ENCODE measurements at places on chromosomes 7 and 10.

DNA sequence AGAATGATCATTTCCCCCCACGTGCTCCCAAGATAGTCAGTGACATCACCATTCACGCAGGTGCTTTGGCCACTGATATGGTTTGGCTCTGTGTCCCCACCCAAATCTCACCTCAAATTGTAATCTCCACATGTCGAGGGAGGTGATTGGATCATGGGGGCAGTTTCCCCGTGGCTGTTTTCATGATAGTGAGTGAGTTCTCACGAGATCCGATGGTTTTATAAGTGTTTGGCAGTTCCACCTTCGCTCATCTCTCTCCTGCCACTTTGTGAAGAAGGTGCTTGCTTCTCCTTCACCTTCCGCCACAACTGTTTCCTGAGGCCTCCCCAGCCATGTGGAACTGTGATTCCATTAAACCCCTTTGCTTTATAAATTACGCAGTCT is 205.4 kb upstream of the SH2B2 start:
- DNase-seq, result no peak

GRCh38 chr7:94401428-94401814 is 6.7 kb downstream of the COL1A2 start:
- no peak for DNase-seq

- DNase-seq, result no peak
Measured at GRCh38 chr7:97149843-97150242, 32.3 kb downstream of the SDHAF3 start.

- DNase-seq, result peak; percentile 17
Measured at GRCh38 chr7:127828843-127829500, 177.0 kb downstream of the SND1 start.

GRCh38 chr10:66723608-66724400 is 202.0 kb upstream of the LRRTM3 start:
- DNase-seq, result no peak

DNA sequence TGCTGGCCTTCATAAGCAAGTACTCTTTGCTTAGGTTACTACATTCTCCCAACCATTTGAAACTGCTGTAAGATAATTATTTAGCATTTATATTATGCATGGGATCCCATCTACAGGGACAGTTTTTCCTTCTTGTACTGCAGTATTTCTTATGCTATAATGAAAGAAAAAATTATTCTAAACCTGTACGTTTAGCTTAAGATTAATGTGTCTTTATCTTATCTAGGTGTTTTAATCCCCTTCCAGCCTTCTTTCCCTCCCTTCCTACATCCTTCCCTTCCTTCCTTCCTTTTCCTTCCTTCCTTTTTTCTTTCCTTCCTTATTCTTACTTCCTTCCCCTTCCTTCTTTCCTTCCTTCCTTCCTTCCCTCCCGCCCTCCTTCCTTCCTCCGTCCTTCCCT is 778.3 kb downstream of the CNTNAP2 start:
- no peak for DNase-seq

- DNase-seq, result no peak
Measured at GRCh38 chr7:70319057-70319456, 720.8 kb downstream of the AUTS2 start.

GRCh38 chr7:151742713-151743480 is 134.0 kb downstream of the PRKAG2 start:
- DNase-seq, result no peak

- DNase-seq, result no peak
Measured at GRCh38 chr7:85222522-85222921, 35.7 kb upstream of the SEMA3D start.

- no peak for DNase-seq
Measured at GRCh38 chr10:35413985-35414861, 77.9 kb downstream of the CCNY start.

- DNase-seq, result no peak
Measured at GRCh38 chr10:60235001-60235400, 154.7 kb downstream of the ANK3 start.

DNA sequence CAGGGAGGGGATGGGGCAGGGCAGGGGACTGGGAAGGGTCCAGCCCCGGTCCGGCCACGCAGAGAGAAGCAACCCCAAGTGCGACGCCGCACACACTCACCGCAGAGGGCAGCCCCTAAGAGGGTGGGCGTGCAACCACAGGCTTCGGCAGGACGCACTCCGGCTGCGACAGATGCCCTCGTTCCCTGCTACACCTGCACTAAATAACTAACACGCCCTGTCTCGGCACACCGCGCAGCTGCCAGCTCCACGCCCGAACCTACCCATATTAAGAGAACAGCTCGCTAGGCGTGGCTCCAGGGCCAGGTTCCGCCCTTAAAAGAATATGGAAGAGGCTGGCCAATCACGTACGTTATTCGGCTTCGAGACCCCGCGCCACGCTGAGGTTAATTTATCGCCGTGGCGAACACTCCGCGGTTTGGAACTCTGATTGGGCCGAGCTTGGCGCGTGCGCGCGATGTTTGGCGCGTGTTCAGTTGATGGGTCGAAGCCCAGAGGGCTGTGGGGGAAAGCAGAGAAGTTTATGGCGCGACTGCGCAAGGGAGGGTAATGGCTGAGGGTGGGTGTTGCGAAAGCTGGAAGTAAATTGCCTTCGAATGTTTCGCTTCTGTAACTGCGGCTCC is 91.1 kb downstream of the OR13A1 start:
- DNase-seq, result no peak
